Left ventricle myocardium inferior (tissue), 1 donor: ENCODE measurements at places on chromosomes 4 and X. TPM values are rescaled to one million over a fixed set of nuclear protein-coding genes. Genes with fewer than 3 reads are reported as not detected.

- DNase-seq = no peak
Observed at GRCh38 chr4:69038582-69038981, 57.7 kb upstream of the UGT2B7 start.

TMEM271 gene
- not detected for total RNA-seq

DNA sequence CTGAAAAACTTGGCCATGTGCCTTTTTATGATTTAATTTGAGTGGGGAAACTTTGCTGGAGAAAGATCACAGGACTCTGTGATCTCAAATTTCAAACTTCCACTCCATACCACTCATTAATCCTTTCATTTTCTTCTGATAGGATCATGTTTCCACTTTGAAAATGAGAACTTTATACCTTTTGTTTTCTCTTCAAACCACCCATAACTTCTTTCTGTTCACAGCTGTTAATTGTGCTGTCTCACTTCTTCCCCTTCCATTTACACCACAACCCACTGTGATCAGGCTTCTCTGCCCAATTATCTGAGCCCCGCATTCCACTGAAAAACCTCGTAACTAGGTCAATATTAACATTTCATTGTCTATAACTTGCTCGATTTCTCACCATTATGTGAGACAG lies 47.0 kb upstream of the ARSJ start:
- no peak for DNase-seq

DNA sequence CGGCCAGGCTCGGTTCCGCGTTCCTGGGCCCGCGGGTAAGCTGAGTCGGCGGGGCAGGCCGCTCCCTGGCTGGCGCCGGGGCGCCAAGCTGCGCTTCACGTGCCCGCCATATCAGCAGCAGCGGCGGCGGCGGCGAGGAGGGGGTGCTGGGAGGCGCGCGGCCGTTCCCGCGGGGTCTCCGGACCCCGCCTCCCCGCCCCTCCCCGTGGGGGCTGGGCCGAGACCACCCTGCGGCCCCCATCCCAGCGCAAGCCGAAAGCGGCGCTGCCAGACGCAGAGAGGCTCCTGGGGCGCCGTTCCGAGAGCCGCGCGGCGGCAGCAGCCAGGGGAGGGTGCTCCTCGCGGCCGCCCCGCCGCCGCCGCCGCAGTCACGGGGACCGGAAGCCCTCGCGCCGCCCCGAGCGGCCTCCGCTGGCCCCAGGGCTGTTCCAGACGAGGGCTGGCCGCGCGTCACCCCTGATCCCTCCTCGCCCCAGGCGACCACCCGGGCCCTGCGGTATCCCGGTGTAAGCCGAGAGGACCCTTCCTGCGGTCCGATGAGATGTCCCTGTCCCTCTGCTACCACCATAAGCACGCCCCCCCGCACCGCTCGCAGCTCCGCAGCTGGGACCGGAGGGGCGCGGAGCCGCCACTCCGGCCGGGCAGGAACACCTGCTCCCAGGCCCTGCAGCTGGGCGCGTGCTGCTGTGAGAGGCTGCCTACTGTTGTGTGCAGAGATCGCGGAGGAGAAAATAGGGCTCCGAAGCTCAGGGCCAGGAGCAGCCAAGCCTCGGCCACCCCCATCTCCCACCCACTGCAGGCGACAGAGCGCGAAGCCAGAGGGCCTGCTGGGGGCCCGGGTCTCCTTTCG lies 7.5 kb upstream of the BCOR start:
- peak; percentile 52 for DNase-seq

FAM9C gene
- total RNA-seq = not detected

GRCh38 chr4:89805297-89805696 lies 31.7 kb downstream of the SNCA start:
- DNase-seq = no peak

DNA sequence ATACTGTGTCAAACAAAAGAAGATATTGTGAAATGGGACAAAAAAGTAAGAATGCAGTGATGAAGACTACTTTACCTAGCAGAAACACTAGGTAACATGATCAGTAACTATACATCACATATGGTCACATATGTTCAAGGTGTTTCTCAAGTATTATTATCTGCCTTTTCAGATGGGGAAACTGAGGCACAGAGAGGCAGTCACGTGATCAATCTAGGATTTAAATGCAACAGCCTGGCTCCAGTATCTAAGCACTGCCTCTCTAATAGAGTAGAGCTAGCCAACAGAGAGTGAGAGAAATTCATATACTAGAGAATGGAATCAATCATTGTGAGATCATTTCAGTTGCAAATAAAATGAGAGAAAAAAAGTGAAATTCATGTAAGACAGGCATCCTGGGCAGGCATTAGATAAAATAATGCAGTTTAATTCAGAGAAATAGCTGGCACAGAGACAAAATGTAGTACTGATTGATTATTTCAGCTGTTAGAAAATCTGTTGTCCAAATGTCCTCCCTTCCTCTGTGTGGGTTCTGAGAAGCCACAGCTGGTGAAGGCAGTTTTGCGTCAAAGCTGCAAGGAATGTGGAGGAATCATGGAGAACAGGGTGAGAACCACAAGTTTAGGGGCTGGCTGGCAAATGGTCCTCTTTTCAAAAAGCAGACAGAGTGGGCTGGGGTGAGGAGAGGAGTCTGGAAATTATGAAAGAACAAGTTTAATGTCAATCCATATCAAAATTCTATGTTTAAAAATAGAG lies 26.0 kb downstream of the SMIM43 start:
- no peak for DNase-seq

DNA sequence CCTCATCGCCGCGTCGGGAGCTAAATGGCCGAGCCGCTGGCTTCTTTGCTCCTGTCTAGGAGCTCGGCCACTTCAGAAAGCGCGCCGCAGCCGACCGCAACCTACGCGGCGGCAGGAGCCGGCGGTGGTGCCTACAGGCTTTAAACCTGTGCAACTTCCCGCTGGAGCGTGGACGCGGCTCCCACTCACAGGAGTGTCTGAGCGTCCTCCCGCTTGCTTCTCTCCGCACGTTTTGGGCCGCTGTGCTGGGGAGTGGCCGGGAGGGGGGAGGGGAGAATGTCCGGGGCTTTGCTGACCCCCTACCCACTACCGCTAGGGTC lies 1.0 kb downstream of the NHSL2 start:
- DNase-seq = no peak

GRCh38 chr4:95193391-95194224 lies 355.2 kb downstream of the UNC5C start:
- DNase-seq = no peak

DNA sequence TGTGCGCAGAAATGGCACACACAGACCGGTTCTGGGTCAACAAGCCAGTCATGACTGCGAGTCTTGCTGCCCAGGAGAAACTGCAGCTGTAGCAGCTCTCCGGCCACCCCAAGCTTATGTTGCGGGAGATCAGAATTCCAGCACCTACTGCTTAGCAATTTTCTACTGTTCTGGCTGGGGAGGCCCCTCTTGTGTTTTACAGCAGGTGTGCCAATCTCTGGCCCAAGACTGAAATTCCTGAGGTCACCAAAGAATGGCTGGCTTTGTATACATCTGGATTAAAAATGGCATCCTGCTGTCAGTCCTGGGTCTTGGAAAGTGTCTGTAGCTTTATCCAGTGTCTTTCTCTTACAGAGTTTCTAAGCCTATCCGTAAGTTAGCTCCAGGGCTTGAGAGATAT lies 68.9 kb upstream of the TRAM1L1 start:
- no peak for DNase-seq

DNA sequence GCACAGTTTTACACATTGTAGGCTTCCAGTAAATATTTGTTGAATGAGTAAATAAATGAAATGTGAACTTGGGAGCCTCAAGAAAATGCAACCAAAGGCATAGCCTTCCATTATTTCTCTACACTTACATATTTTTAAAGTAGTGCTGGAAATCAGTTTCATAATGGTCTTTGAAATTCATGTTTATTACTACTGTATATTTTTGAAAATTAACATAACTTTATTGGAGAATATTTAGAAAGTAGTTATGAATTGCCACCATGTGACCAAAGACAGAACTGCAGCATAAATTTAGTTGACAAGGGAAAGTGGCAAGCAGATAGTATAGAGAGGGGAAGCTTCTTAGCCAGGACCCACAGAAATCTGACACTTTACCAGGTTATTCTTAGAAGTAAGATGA lies 6.4 kb downstream of the TCEAL8 start:
- DNase-seq = no peak

PAGE1 gene
- total RNA-seq = not detected

- no peak for DNase-seq
Observed at GRCh38 chrX:53682885-53683555, 3.5 kb downstream of the HUWE1 start.

GRCh38 chrX:155819966-155820491 lies 61.1 kb upstream of the VAMP7 start:
- peak; percentile 46 for DNase-seq

DNA sequence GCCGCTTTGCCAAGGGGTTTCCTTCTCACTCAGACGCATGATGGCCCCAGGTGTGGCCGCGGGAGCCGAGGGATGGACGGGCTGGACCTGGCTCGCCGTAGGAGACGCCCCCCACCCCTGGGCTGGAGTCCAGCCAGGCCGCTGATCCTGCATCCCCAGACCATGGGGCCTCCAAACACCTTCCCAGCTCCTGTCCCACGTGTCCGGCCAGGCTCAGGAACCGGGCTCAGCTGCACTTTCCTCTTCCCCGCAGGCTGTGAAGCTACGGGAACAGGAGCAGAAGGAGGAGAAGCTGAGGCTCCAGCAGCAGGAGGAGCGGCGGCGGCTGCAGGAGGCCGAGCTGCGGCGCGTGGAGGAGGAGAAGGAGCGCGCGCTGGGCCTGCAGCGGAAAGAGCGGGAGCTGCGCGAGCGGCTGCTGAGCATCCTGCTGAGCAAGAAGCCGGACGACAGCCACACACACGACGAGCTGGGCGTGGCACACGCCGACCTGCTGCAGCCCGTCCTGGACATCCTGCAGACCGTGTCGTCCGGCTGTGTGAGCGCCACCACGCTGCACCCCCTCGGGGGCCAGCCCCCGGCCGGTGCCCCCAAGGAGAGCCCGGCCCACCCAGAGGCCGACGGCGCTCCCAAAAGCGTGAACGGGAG lies 9.1 kb downstream of the AKAP17A start:
- DNase-seq = no peak

- no peak for DNase-seq
Observed at GRCh38 chr4:111398906-111399330, 746.3 kb upstream of the FAM241A start.

DNA sequence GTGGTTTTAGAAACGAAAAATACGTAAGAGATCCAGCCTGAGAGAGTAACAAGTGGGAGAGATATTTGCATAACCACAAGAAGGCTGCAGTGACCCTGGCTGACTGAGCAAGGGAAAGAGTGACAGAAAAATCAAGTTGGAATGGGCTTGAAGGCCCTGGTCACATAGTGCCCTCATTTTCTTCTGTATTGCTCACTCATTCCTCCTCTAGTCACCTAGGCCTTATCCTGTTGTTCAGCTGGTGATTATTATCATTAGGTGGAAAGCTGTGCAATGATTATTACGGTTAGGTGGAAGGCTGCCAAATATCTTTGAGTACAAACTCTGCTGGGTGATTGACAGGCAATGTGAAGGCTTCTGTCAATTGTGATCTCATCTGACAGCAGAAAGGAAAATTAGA lies 2384.1 kb downstream of the PCDH7 start:
- no peak for DNase-seq

DNA sequence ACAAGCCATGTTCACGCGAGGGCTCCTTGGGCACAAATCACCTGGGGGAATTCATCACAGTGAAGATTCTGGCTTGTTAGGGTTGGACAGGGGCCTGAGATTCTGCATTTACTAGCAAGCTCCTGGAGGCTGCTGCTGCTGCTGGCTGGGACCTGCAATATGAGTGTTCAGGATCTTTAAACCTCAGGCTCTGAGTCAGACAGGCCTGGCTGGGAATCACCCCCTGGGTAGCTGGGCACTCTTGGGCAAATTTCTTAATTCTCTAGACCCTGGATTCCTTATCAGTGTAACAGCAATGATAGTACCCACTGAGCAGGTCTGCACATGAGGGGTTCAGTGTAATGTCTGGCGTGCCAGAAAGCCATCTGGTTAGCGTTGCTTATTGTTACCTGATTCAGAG lies 101.5 kb downstream of the DHX15 start:
- DNase-seq = no peak

GRCh38 chr4:21986307-21986706 lies 37.7 kb upstream of the KCNIP4 start:
- no peak for DNase-seq

USP9X gene
- total RNA-seq = 50.9 TPM

GRCh38 chr4:136471051-136471450 lies 1061.2 kb downstream of the PCDH18 start:
- DNase-seq = no peak

- DNase-seq = no peak
Observed at GRCh38 chr4:15894921-15895916, 43.3 kb downstream of the FGFBP1 start.

DNA sequence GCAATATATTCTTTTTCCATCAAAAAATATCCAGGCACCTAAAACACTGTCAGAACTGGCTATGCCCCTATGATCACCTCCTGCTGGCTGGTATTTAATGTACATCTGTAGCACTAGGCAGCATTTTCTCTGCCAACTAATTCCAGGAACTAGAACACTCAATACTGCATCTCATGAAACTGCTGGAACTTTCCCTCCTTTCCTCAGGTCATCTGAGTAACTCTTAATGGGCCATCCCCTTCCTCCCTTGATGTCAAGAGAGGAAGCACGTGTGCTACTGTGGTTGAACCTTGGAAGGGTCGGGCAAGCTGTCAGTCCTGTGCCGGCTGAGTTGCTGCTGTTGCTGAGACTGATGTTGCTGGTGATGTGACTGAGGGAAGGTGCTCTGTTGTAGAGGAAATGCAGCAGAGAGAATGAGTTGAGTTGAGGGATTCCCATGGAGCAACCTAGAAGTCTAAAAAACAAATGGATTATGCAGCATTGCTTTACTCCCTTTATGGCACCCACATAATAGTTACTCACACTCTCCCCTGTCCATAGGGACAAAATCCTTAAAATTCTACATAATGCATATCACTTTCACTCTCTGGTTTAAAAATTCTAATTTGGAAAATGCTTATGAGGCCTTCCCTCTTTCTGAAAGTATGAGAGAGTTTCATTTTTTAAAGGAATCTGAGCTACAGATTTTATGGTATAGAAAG lies 39.5 kb downstream of the TMEM165 start:
- DNase-seq = no peak

ARMCX2 gene
- 34.5 TPM for total RNA-seq

FGG gene
- total RNA-seq = not detected

RBM46 gene
- total RNA-seq = not detected

DCLK2 gene
- total RNA-seq = 21.9 TPM

ASMT gene
- total RNA-seq = not detected

DNA sequence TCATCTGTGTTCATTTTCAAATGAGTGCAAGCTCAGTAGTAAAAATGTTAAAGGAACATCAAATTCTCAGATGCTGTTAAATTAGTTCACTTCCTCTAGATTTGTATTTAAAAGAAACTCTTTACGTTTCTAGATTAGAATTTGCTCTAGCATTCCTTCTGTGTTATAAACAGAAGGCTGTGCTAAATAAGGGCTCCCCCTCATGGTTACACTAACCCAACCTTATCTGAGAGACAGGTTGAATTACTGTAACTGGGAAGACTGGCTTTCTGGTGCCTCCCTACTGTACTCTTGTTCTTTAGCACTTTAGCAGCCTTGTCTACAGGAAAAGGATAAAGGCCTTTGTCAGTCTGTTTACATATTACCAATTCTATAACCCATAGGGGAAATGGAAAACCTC lies 56.8 kb downstream of the RXFP1 start:
- no peak for DNase-seq

GRCh38 chr4:150082241-150082640 lies 4.0 kb downstream of the DCLK2 start:
- no peak for DNase-seq
